NCI-H1436 (cell line): ENCODE measurements at places on chromosomes 12 and 14.

- DNase-seq: no peak
Observed at GRCh38 chr12:56866493-56866892, 67.7 kb downstream of the SDR9C7 start.

DNA sequence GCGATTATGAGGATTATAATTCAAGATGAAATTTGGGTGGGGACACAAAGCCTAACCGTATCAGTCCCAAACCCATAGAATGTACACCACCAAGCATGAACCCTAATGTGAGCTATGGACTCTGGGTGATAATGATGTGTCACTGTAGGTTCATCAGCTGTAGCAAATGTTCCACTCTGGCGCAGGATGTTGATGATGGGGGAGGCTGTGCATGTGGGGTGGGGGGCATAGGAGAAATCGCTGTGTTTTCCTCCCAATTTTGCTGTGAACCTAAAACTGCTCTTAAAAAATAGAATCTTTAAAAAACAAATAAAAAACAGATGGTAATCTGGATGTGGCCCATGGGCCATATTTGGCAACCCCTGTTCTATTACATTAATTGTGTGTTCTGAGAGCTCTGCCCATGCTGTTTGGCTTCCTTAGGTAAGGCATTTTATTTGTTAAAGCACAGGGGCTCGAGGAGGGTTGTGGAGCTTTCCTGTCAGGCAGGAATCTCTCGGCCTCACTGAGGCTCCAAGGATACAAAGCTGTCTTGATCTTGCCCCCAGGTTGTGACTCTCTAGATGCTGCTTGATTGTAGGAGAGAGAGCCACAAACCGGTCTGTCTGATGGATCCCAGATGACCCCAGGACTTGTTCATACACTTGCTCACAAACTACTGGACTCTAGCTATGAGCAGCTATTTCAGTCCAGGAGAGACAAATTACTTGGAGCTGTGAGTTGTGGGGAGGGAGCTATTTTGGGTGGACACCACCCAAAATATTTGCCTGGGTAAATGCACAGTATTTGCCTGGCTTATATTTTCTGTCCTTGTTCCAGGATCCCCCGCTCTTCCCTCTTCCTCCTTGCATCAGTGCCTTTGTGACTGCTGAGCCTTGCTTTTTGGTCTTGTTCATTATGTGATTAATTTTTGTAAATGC lies 340.2 kb downstream of the MED13L start:
- DNase-seq: no peak

GRCh38 chr14:83712418-83713129 lies 1817.4 kb upstream of the FLRT2 start:
- DNase-seq: no peak

GRCh38 chr12:7959701-7960121 lies 23.7 kb upstream of the SLC2A3 start:
- DNase-seq: no peak

DNA sequence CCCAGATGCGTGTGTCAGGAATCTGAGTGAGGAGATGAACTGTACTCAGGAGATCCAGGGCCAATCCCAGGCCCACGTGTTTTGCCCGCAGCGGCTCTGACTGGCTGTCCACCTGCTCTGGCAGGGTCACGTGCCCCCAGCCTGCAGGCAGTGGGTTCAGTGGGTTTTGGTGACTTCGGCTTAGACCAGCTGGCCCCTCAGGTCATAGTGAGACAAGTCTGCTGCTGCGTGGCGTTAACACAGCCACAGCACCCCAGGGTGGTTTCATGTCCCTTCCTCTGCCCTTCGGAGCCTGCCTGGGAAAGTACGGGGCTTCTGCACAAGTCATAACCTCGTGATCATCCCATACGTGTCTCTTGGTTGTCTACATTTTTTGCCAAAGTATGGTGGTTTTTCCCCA lies 2.6 kb downstream of the FBRSL1 start:
- DNase-seq: no peak

GRCh38 chr12:126390969-126391566 lies 1325.8 kb downstream of the AACS start:
- DNase-seq: no peak

DNA sequence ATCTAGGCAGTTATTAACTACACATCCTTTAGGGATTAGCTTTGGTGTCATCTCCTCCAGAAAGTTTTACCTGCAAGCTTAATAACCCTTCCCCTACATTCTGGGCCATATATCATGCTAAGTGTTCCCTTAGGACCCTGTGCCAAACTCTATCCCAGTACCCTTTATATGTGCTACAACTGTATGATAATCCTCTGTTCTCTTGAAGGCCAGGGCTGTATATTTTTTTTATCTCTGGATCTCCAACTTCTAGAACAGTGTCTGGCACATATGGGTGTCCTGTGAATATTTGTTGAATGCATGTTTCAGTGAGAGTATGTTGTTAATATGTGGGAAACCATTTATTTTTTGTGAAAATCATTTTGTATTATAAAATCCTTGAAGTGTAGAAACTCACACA lies 106.7 kb downstream of the PPM1A start:
- no peak for DNase-seq

DNA sequence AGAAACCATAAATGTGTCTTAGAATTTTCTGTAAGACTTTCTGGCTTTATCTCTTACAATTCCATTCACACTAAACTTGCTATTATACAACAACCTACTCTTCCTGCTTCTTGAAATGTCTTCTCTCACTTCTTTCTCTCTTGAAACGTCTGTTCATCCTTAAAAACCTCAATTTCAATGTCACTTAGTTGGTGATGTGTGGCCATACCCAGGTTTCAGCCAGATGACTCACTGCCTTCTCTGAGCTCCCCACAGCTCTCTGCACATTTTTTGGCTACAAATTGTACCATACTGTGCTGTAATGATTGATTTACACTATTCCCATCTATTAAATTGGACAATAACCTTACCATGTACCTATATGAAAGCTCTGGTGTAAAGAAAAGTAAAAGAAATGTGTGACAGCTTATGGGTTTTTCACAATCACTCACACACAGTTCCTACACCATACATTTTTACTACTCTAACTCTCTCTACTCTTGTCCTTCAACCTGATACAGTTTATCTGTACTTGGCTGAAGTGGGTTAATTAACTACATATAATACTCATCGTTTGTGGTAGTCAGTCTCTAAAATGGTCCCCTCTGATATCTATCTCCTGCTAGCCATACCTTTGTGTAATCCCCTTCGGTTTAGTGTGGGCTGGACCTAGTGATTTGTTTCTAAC lies 222.1 kb downstream of the NELL2 start:
- no peak for DNase-seq

- peak; percentile 42 for DNase-seq
Observed at GRCh38 chr14:78633752-78634151, 463.6 kb downstream of the NRXN3 start.

- DNase-seq: no peak
Observed at GRCh38 chr14:94599656-94600004, 12.6 kb upstream of the SERPINA3 start.

DNA sequence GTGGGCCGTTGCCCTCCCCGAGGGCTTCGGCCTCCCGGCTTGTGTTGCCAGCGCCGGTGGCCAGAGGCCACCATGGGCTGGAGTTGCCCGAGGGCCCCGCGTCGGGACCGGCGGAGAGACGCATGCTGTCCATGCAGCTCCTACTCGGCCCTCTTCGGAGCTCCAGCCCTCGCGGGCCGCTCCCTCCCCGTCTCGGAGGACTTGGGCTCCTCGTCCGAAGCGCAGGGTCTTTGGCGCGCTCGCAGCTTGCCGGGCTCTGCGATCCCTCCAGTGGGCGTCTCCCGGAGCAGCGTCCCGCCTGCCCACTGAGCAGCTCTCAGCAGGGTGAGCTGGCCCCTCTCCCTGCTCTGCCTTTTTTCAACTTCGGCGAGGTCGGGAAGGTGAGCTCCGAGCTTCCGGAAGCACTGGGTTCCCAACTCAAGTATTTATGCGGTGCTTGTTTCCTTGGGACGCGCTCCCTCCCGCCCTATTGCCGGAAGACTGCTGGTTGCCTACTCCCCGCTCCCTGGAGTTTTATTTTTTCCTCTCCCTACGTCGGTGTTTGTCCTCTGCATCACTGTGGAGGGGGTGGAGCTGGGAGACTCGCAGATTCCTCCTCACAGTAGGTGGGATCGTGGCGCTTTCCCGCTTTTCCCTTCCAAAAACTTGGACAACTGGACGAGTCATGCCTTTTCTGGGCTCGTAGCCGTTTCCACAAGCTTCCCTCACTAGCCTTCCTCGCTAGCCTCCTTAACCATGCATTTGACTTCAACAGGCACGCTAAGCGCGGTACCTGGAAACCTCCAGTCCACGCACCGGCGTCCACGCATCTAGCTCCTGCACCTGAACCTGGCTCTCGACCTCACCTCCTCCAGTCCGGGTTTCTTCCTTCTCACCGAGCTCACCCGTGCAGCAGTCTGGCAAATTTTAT lies at the start of gene AVPR1A:
Gene AVPR1A (minus strand): TSS at position 489 of the 910 bp plus-strand sequence. CDS start 365 bp downstream, at position 124.
- no peak for DNase-seq

GRCh38 chr12:48361664-48362339 lies 11.1 kb upstream of the ZNF641 start:
- no peak for DNase-seq

DNA sequence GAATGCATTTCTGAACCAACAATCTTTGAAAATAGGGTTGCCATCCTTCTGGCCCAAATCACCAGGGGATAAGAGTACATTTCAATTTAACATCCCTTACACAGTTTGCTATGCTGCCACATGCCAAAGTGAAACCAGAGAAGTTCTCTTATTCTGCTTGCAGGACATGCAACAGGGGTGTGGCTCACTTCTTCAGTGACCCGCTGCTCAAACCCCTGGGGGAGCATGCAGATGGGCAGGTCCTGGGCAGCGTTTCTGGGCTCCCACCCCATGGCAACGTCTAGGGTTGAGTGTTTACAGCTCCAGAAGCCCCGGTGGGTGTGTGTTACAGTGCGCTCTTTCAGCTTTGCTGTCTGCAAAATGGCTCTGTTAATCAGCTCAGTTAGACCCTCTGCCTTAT lies 1306.3 kb upstream of the TMEM132C start:
- DNase-seq: no peak
